ENCODE measurements at places on chromosomes 7 and 10.

DNA sequence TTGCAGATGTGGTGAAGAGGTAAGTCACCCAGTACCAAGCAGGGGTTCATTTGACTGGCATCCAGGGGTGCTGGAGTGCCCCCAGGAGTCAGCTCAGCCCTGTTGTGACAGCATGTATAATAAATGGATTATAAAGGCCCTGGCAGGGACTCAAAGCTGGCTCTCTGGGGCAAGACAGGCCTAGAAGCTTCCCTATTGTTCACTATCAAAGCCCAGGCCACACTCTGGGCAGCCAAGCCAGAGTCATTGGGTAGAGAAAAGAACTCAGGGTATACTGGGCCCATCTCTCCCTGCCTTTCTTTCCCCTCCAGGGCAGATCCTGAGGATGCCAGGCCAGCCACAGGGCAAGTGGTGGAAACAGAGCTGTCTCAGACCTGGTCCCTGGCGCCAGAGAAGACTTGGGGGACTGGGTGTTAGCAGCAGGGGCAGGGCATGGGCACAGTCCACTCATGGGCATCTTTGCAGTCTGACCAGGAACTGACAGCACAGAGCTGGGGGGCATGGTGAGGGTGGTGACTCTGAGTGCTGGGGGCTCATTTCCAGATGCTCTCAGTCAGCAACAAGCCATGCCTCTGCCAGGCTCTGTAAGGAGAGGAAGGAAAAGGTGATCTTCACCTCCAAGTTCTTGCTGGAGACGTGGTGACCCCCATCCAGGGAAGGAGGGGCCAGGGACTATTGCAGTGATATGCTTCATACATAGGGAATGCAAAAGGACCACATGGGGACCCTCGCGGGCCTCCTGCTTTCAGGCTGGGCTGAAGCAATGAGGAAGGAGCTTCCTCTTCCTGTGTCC, 11.7 kb downstream of the RBP3 start:
- no peak for DNase-seq

DNA sequence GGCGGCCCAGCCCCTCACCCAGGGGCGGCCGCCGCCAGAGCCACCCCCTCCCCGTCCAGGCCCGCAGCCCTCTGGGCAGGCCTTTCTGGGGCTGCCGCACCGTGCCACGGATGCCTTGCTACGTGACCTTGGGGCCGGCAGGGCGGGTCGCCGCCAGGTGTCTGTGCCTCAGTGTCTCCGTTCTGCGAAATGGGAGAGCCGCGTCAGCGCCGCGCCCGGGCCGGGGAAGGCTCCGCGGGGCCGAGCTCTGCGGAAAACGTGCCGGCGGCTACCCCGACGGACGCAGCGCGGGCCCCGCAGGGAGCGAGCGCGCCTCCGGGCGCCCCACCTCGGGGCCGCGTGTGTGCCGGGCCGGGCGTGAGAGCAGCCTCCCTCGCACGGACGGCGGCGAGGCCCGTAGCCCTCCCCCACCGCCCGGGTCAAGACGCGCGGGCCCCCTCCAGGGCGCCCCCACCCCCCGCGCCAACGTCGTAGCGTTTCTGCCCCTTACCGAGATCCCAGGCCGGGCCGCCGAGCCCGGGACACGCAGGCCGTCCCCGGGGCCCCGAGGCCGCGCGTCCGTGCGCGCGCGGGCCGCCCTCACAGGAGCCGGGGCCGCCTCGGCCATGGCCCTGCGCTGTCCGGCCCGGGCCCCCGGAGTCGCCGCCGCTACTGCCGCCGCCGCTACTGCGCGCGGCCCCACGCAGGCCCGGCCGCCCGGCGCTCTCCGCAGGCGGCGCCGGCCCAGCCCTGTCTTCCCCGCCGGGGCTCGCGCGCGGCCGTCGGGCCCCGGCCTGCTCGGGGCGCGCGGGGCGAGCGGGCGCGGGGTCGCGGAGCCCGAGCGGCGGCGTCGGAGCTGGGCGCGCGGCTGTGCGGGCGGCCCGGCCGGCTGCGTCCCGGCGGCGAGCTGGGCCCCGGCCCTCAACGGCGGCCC, 1.1 kb downstream of the ZNF777 start:
- no peak for DNase-seq

DNA sequence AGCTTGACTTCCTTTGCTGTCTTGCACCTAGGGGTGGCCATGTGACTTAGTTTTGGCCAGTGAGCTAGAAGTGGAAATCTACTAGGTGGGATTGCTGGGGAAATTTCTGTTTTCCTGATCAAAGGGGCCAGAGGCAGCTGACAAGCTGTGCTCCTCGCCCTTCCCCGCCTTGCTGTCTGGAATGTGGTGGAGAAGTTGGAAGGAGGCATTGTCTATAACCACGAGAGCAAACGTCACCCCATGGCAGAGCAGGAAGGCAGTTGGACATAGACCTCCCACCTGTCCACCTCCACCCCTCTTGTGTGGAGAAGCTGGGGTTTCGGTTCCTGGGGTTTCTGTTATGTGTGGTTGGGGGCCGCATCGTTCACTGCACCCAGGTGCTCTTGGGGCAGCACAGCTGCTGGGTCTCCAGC, 7.3 kb downstream of the SFRP5 start:
- no peak for DNase-seq

- no peak for DNase-seq
Measured at GRCh38 chr10:113177156-113177935, 227.3 kb downstream of the TCF7L2 start.

GRCh38 chr7:141074162-141074991, 513 bp downstream of the TMEM178B start:
- no peak for DNase-seq

GRCh38 chr7:129401967-129402860, 32.0 kb upstream of the STRIP2 start:
- DNase-seq = peak; percentile 5

DNA sequence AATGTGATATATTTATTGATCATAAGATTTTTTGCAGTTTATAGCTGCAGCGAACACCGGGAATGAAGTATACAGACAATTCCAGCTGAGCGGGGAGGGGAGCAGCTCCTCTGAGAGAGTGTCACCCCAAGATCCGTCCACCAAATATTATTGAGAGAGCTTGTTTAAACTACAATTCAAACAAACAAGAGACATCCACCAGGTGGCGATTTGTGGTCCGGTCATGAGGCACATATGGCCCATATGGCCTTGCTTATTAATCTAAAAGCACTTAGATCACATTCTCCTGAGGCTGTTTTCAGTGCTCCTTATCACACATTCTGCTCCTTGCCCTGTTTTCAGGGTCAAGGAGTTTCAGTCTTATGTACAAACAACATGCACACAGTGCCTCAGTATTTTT, 83.1 kb downstream of the THSD7A start:
- DNase-seq = no peak

DNA sequence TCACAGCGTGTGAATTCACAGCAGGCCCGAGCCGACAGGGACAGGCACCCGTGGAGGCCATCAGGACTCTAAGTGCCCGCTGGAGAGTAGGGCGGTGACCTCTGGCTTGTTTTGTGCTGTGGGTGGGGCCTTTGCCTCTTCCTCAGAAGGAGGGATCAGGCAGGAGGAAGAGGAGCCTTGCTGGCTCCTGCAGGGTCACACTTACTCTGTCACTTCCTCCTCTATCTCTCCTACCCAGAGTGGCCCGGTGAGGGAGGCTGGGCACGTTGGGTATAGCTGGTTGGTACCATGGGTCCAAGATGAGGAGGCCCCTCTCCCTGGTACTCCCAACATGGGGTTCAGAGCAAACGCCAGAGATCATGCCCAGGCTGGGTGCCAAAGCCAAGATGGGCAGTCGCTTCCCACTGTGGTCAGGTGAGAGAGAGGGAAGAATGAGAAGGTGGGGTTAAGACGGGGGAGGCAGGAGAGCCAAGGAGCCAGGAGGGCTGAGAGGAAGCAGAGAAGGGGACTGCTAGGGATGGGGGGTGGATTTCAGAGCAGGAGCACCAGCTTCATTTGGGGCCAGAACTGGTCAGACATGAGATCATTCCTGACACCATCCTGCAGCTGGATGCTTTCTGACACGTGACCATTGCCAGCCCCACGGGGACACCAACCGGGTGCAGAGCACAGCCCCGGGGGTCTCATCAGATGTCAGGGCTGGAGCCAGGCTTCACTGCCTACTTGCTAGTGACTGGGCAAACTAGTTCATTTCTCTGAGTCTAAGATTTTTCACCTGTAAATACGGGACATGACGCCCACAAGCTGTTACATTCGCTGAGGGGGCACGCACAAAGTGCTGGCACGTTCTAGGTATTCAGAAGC, 54.8 kb upstream of the CACUL1 start:
- DNase-seq = no peak

DNA sequence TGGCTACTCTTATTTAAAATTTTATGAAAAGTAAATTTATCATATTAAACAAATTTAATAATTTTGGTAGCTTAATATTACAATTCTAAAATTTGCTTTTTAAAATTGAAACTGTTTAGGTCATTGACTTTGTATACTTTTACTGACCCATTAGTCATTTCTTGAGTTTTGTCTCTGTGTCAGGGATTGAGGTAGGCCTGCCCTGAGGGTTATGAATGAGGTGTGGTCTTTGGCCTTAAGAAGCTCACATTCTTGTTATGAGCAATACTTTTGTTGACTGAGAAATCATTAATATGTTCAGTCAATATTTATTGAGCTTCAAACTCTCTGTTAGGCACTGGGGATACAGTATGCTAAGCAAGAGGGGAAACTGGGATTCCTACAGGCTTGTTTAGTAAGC, 47.0 kb upstream of the RPA3 start:
- no peak for DNase-seq

DNA sequence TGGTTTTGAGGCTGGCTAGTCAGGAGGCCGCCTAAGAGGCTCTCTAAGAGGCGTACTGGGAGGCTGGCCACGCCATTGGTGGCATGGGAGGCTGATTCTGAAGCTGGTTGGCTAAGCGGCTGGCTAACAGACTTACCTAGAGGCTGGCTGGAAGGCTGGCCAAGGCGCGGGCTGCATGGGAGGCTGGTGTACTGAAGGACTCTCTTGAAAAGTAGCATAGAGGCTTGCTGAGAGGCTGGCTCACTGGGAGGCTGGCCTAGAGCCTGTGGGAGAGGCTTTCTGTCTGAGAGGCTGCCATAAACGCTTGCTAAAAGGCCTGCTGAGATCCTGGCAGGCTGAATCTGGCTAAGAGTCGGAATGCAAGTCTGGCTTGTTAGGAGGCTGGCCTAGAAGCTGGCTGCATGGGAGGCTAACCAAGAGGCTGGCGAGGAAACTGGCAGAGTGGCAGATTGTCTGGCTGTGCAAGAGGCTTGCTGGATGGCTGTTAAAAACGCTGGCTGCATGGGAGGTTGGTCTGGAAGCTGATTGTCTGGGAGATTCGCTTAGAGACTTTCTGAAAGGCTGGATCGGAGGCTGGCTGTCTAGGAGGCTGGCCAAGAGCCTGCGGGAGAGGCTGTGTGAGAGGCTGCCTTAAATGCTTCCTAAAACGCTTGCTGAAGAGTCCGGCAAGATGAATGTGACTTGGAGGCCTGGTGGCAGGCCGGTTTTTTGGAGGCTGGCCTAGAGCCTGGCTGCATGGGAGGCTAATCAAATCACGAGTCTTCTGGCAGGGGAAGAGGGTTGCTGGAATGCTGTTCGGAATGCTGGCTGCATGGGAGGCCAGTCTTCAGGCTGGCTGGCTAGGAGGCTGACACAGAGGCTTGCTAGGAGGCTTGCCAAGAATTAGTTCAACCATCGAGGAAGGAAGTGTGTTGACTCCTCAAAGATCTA, 134.2 kb downstream of the OR13A1 start:
- no peak for DNase-seq

GRCh38 chr7:137870684-137871083, 23.9 kb upstream of the DGKI start:
- no peak for DNase-seq

- DNase-seq = no peak
Measured at GRCh38 chr7:140153666-140154161, 23.1 kb downstream of the KDM7A start.

DNA sequence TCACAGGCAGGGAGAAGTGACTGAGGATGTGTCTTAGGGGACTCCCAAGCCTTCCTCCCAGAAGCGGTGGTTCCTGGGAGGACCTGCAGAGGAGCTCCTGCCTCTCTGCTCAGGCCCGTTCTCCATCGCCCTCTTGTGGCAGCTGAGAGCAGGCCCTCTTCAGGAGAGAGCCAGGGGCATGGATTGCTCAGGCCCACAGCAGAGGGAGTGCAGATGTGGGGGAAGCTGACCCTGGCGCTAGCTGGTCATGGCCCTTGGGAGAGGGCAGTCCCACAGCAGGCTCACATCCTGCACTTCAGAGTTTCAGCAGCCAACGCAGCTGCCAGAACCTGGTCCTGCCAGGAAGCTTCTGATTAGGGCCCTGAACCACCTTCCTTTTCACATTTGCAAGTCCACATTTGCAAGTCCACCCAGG, 94.8 kb upstream of the TARP start:
- peak; percentile 72 for DNase-seq

- no peak for DNase-seq
Measured at GRCh38 chr10:16907687-16908086, 90.5 kb upstream of the RSU1 start.

- DNase-seq = no peak
Measured at GRCh38 chr10:48414778-48415177, 108.3 kb downstream of the MAPK8 start.

DNA sequence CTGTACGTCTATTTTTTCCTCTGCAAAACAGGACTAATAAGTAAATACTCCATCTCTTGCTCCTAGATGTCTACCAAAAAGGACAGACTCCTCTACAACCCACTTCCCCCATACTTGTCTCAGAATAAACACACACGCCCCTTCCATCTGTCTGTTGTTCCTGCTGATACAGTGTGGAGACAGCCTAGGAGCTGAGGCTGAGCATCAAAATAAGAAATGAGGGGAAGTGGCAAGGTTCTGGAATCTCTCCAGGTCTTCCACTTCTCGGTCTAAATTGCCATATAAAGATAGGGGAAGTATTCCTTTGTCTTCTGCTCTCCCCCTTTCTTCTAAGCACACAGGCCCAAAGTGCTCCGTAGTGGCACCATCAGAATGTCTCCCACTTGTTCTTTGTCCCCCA, 30.8 kb upstream of the VSIR start:
- no peak for DNase-seq

- no peak for DNase-seq
Measured at GRCh38 chr7:77318019-77318418, 98.1 kb downstream of the GSAP start.

- DNase-seq = no peak
Measured at GRCh38 chr10:102468683-102469082, 17.3 kb upstream of the C10orf95 start.

DNA sequence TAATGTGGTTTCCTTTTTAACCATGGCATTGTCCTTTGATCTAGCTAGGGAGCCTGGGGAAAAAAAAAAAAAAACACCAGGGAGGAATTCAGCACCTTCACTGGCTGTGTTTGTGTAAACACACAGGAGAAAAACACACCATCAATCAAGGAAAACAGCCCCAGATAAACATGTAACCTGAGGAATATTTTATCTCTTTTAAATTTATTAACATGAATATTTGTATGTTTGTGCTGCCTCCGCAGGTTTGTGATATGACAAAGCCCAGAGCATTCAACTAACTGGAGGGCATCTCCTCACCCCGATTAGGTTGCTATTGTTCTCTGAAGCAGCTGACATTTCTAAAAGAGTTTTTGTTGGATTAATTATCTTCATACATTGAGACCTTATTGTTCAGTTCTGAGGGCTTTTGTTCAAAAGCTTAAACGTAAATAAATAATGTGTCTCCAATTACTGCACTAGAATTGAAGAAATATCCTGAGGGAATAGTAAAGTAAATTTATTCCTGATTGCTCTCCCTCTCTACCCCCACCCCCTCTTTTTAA, 89.4 kb upstream of the SEMA3E start:
- DNase-seq = no peak

GRCh38 chr10:70455213-70455630, 13.7 kb upstream of the NODAL start:
- no peak for DNase-seq
